H1 (cell line): ENCODE measurements at places on chromosomes 4 and X. TPM values are rescaled to one million over a fixed set of nuclear protein-coding genes. Genes with fewer than 3 reads are reported as not detected.

Gene TREX2
- total RNA-seq: 0.69 and 0.71 TPM in 2 replicates

Gene WDR44
- 17.1 and 17.2 TPM in 2 replicates for total RNA-seq

Gene FDCSP
- not detected in 2 replicates for total RNA-seq

Gene FAM236A
- total RNA-seq: not detected in 2 replicates

Gene SMPX
- not detected in 2 replicates for total RNA-seq

Gene UPF3B
- total RNA-seq: 20.9 and 22.2 TPM in 2 replicates

Gene SLC9B1
- 0.19 TPM in 1 of 2 replicates, not detected in the other for total RNA-seq

Gene PCDH19
- 0.46 and 1.2 TPM in 2 replicates for total RNA-seq

Gene TRIML2
- total RNA-seq: 59.2 and 62.8 TPM in 2 replicates

Gene CXCL6
- total RNA-seq: 7.6 and 8.0 TPM in 2 replicates

Gene RAB33A
- total RNA-seq: 2.8 and 3.9 TPM in 2 replicates

Gene RIPPLY1
- total RNA-seq: not detected in 2 replicates

Gene RASGEF1B
- 4.6 and 4.7 TPM in 2 replicates for total RNA-seq

Gene SULT1B1
- not detected in 2 replicates for total RNA-seq

Gene NPNT
- total RNA-seq: 0.97 and 1.1 TPM in 2 replicates

Gene AKAP14
- 1.3 and 1.7 TPM in 2 replicates for total RNA-seq

Gene KLHL13
- 10.0 and 12.8 TPM in 2 replicates for total RNA-seq

Gene WNK3
- 37.1 and 37.5 TPM in 2 replicates for total RNA-seq

Gene UNC5C
- total RNA-seq: 1.3 and 1.6 TPM in 2 replicates

Gene ETDA
- not detected in 2 replicates for total RNA-seq

Gene KDR
- 98.1 and 106 TPM in 2 replicates for total RNA-seq

Gene ARMCX2
- 110 and 113 TPM in 2 replicates for total RNA-seq

Gene TEX13C
- 0.09 and 0.10 TPM in 2 replicates for total RNA-seq

Gene CSAG1
- total RNA-seq: not detected in 2 replicates
